NCI-H2107 (cell line): ENCODE measurements at places on chromosomes 7 and 10.

DNA sequence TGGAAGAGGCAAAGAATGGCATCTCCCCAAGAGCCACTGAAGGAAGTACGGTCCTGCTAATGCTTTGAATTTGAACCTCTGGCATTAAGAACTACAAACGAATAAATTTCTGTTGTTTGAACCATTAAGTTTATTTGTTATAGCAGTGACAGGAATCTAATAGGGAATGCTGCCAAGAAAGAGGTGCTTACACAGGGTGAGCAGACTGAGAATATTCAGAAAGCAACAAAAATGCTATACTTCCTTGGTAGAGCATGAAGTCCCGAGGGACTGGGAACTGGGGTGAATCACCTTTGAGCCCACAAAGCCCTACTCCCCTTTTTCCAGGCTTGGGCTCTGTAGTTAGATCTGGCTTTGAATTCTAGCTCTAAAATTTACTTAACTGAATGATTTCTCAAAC lies 45.0 kb downstream of the PANK1 start:
- DNase-seq = no peak

GRCh38 chr7:132544025-132544424 lies 32.2 kb downstream of the PLXNA4 start:
- DNase-seq = no peak

DNA sequence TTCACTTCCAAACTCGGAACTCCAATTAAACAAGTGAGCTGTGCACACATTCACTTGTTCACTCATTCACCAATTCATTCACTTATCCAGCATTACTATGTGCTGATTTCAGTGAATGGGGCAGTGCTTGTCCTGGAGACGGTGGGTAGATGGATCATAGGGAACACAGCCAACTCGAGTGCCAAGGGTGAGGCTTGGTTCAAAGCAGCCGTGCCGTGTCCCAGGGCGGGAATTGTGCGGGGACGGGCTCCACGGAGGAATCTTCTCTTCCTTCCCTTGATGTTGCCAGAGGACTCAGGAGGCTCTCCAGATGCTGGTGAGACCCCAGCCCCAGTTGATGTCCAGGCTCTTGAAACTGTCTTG lies 2.9 kb downstream of the SH2D4B start:
- DNase-seq = no peak

GRCh38 chr10:103793920-103794883 lies 61.2 kb downstream of the SH3PXD2A start:
- DNase-seq = no peak

GRCh38 chr7:47480576-47481538 lies 101.1 kb downstream of the TNS3 start:
- no peak for DNase-seq

- no peak for DNase-seq
Measured at GRCh38 chr7:66781408-66782090, 41.0 kb downstream of the RABGEF1 start.

DNA sequence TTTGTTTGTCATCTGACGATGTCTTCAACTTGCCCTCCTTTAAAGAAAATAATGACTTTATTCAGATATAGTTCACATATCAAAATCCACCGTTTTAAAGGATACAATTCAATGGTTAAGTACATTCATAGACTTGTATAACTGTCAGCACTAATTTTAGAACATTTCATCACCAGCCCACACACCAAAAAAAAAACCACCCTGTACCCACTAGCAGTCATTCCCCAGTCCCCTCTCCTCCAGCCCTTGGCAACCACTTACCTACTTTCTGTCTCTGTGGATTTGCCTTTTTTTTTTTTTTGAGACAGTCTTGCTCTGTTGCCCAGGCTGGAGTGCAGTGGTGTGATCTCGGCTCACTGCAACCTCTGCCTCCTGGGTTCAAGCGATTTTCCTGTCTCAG lies 5.3 kb upstream of the HILPDA start:
- no peak for DNase-seq

GRCh38 chr7:41822259-41822817 lies 119.4 kb upstream of the INHBA start:
- no peak for DNase-seq

DNA sequence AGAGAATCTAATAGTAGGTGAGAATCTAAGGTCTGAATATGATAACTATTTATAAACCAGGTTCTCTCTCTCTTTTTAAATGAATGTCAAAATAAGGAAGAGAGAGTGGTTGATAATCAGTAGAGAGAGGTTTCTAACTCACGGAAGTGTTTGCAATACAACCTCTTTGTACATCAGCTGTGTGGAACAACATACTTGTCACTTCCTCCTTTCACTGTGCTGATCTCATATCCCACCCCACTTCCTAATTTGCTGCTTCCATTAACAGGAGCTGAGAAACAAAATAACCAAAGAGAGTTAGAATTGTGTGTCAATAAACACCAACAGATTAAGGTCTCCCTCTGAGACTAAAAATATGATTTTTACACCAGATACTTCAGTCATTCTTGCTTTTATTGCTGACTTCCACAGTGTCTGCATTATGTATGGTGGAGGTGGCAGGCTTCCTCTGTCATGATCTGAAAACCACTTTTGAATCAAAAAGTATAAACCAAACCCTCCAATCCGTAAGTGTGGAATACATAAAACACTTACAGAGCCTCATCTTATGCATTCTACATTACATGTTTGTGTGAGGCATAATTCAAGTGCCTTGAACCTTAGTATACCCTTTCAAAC lies 25.0 kb downstream of the CACUL1 start:
- DNase-seq = no peak

- DNase-seq = no peak
Measured at GRCh38 chr7:124009321-124009720, 23.5 kb downstream of the TMEM229A start.

DNA sequence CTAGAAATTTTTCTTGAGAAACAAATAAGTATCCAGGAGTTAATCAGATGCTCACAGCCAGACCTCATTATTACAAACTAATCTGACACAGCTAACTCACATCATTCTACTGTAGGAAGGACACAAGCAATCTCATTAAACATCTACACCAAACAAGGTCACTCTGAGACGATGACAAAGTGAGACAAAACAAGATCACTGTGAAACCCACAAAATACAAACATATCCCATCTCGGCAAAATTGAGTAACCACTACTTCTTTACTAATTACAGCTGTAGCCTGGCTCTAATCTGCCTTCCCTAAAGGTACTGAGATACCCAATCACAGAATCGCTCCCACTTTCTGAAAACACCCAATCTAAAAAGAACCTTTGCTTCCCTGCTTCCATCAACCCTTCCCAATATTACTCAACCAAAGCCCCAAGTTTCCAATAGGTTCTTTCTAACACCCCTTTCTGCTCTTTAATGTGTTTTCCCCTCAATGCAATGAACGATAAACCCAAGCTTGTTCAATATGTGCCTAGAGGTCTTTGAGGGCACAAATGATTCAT lies 26.9 kb downstream of the CCDC6 start:
- no peak for DNase-seq
